Keratinocyte (primary cell): ENCODE measurements at places on chromosomes 6 and 20.

- no peak for DNase-seq
Measured at GRCh38 chr20:47982574-47983360, 197.5 kb upstream of the SULF2 start.

DNA sequence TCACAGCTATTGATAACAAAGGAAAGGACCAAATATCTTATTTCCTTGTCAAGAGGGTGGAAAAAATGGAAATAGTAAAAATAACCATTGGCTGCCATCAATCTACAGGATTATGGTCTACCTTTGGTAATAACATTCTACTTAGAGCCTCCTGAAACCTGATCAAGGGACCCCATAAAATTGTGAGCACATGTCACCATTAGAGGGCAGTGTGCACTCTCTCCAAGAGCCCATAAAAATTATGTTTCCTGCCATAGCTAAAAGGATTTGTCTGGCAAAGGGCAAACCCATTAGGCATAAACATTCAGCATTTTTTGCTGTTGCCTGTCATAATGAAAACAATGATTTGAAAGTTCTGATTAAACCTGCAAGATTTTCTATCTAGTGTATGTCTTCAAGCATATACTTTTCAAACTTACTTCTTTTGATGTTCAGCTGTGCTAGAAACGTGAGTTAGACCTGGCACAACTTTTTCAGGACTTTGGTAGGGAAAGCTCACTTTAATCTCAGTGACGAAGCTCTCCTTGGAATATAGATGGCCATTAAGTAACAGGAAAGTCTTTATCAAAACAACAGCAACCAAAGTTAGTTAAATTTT lies 120.7 kb upstream of the ZFP64 start:
- DNase-seq = peak; percentile 5

DNA sequence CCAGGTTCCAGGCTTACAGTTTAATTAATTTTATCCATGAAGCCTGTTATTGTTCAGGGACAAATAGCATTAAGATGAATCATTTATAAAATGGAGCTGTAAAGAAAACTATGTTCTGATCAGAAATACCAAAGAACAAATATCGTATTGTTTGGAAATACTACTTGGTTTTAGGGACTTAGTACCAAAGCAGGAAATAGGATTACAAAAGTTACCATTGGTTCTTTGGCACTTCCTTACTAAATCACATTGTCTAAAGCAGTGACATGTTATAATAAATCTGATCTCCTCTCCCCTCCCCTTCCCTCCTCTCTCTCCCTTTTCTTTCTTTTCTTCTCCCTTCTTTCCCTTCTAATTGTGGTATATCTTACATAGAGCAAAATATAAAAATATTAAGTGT lies 29.6 kb downstream of the CRYBG1 start:
- DNase-seq = no peak

- DNase-seq = no peak
Measured at GRCh38 chr20:46186210-46186609, 68.1 kb downstream of the CD40 start.

DNA sequence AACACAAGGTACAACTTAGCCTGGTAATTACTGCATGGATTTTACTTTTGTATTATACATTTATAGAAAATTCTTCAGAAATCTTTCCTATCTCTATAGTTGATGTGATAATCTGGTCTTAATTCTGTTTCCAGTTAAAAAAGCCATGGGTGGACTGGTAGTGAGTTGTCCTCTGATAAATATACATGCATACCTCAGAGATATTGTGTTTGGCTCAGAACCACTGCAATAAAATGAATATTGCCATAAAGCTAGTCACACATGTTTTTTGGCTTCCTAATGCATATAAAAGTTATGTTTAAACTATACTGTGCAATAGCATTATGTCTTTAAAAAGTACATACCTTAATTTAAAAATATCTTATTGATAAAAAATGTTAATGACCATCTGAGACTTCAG lies 708.6 kb upstream of the MARCKS start:
- DNase-seq = no peak

DNA sequence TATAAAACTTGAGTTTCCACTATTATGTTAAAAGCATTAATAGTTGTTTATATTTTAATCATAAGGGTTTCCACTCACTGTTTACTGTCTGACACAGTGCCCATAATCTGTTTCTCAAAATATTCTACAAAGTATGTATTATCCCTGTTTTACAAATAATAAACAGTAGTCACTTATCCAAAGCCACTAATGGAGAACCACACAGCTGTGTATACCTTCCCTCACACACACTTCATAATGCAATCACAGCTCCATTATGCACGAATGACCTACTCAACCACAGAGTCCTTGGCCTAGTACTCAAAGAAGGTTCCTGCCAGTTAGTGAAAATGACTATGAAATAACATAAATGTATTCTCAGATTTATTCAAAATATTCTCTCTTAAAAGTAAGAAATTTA lies 103.1 kb downstream of the EPB41L2 start:
- no peak for DNase-seq

DNA sequence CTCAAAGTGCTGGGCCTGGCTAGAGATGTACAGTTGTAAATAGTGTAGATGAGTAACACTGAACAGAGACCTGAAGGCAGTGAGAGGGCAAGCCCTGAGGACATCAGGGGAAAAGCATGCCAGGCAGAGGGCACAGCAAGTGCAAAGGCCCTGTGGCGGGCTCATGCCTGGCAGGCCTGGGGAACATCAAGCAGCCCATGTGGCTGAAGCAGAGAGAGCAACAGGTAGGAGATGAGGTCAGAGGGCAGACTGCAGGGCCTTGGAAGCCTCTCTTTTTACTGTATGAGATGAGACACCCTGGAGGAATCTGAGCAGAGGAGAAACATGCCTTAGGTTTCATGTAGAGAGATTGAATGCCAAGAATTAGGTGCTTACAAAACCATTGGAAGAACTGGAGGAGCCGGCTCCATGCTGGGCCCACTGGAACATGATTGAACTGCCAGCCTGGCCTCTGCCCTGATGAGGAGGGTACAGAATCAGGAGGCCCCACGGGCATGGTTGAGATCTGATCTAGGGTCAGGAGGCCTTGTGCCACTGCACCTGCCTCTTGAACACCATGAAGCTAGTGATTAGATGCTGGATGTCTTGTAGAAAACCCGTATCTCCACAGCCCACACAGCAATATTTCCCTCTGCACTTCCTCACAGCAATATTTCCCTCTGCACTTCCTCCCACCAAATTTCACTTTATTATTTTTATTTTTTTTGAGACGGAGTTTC lies 5.9 kb upstream of the HMGA1 start:
- DNase-seq = no peak

DNA sequence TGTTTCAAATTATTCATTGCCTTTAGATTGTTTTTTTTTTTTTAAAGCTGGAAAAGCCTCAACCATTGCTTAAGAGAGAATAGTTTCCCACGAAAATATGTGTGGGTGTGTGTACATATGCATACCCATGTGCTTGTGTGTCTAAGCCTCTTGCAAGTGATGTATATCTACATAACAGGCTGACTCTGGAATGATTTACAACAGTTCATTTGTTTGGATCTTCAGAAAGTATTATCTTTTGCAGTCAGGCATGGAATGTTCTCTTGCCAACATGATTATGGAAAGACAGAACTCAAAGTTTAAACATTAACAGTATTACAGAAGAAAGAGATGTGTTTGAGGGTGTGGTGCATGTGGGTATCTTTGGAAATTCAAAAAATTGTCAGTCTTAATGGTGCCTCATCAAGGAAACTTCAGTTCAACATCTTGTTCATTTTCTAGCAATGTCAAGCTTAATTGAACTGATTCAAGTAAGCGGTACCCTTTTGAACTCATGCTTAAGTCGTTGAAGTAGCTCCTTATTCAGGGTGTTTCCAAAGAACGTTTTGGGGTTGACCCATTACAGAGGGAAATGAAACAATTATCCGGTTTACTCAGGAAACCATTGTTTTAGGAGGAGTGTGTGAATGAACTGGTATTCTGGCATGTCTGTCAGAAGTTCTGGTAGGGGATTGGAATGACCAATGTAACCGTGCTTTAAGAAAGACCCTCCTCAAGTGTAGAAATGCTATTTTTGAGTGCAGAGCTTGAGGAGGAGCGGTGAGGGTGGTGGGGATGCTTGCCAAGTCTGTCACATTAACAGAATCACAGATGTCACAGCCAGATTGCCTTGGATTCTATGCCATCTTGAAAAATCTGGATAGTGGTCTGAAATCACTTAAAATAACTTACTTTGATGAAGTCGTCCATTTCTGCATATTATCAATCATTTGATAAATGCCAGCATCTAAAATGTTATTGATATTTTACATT lies 60.3 kb downstream of the ADGRG6 start:
- no peak for DNase-seq

- no peak for DNase-seq
Measured at GRCh38 chr6:43921548-43922425, 151.8 kb downstream of the VEGFA start.

DNA sequence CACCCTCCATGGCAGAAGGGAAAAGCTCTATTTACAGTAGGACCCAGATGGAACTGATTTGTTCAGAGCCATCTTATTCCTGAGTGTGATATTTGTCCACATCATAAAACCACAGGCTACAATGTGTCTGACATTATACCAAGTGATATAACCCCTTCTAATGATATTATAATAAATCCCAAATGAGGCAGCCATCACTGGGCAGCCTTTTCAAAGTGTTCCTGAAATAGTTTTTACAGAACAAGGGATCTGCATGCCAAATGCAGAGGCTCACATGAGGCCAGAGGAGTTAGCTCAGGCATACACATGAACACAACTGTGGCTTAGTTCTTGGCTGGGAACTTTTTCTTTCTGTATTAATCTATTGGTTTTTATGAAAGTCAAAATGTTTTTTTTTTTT lies 207.7 kb downstream of the MAFB start:
- DNase-seq = no peak

DNA sequence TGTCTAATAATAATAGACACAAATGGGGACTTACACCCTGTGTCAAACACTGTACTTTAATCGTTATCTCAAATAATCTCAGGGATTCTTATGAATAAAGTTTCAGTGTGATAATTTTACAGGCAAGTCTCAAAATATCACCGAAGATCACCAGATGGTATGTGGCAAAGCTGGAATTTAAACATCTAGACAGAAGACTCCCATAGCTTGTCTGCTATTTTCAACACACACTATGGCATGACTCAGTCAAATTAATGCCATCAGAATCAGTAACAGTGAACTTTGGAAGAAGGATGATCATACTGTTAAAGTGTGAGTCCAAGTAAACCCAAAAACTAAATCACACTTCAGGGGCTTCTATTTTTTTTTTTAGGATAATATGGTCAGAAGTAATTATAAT lies 867.6 kb upstream of the FLRT3 start:
- DNase-seq = no peak

GRCh38 chr6:15077006-15077405 lies 168.9 kb upstream of the JARID2 start:
- no peak for DNase-seq

DNA sequence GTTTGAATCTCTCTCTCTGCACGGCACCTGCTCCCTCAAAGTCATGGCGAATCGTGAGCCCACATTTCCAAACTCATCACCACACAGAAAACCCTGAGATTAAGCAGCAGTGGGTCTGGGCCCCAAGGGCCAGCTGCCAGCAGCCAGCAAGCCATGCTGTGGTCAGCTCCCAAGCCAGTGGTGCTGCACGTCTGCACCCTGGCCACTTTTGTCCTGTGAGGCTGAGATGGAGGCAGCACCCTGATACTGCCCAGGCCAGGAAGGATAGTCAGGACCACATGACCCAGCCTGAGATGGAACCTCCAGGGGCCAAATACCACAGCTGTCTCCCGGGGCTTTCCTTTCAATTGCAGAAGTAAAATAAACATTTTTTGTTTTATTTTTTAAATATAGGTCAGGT lies 93.9 kb downstream of the PRND start:
- no peak for DNase-seq

GRCh38 chr20:49385465-49385864 lies 97.0 kb downstream of the KCNB1 start:
- no peak for DNase-seq

DNA sequence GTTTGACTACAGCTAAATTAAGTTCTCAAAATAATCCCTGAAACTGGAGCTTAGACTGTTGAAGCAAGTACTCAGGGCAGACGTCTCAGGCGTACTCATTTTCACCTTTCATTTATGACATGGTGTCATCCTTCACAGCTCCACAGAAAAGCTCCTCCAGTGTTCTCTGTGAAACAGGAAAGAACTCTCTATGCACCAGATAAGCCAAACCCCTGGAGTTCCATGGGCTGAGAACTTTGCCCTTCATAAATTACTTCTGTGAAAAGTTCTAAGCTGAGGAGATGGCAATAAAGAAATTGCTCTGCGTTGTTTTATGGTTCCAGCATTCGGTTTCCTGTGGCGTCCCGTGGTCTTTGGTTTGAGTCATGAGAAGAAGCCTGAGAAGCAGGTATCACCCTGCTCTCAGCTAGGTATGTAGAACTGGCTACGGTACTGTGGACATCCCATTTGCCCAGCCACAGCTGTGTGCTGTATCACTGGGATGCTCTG lies 20.2 kb upstream of the RREB1 start:
- no peak for DNase-seq

GRCh38 chr6:127185437-127185995 lies 67.0 kb downstream of the RSPO3 start:
- no peak for DNase-seq

DNA sequence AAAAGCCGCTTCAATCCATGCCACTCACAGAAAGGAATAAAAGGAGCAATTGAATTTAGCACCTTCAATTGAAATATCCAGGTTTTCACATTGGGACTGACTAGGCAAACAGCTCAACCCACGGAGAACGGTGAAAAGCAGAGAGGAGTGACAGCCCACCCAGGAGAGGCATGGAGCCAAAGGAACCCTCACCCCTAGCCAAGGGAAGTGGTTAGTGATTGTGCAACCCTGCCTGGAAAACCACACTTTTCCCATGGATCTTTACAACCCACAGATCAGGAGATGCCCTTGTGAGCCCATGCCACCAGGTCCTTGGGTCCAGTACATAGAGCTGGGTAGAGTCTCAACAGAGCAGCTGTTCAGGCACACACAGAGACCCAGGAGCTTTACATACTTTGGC lies 911.8 kb downstream of the EPHA7 start:
- DNase-seq = no peak

DNA sequence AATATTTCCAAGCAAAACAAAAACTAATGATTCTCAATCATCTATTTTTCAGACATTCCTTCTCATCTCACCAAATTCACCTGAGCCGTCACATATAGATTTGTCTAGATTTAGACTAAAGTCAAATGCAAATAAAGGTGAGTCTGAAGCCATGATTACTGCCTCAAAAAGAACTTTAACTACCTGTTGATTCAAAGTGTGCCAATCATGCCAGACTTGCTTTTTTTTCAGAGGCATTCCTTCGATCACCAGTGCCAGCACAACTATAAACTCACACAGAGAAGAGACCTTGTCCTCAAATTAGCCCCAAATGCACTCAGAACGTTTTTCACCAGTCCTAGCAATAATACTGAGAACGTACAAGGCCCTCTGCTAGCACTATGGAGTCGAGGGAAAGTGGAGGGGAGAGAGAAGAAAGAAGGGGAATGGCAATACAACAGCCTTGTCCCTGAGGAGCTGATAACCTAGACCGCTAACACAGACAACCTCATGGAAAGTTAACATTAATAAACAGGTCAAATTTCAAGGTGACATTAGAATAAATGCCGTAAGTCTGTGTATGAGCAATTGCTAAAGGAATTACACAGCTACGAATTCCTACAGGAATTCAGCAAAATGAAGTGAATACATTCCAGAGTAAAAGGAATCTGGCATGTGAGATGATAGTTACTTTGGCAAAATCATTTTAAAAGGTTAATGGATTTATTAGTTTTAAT lies 60.9 kb downstream of the EPB41L2 start:
- no peak for DNase-seq
